ENCODE measurements at places on chromosomes 2 and 18.

- no peak for DNase-seq
Measured at GRCh38 chr2:40321016-40321623, 130.8 kb downstream of the SLC8A1 start.

- DNase-seq: no peak
Measured at GRCh38 chr18:63951302-63951705, 2.2 kb downstream of the HMSD start.

- no peak for DNase-seq
Measured at GRCh38 chr2:229340086-229340760, 69.1 kb upstream of the PID1 start.

DNA sequence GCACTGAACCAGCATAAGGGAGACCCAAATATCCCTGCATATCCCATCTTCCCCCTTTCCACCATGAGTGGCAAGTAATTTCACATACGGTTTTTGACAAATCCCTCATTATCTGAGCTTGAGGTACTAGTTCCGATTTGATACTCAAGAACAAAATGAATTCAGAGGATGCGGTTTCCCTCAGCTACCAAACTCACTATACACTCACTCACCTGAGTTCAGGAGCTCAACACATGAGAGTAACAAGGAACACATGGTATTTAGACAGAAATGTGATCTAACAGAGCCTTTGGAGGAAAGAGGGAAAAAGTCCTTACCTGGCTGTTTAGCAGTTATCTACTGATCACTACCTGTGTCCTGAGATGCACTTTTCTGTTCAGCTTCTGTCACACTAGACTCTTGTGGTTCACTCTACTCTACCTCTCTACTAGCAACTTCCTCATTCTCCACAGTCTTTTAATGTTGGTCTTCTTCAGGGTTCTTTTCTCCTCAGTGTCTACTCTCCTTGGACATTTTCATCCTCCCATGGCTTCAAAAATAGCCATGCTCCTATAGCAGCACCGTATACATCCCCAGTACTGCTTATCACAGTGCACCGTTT lies 25.1 kb downstream of the ASXL2 start:
- DNase-seq: no peak

- no peak for DNase-seq
Measured at GRCh38 chr2:215982465-215982875, 30.9 kb downstream of the MREG start.

GRCh38 chr2:131521961-131522781 lies 5.5 kb upstream of the CCDC74A start:
- DNase-seq: no peak

DNA sequence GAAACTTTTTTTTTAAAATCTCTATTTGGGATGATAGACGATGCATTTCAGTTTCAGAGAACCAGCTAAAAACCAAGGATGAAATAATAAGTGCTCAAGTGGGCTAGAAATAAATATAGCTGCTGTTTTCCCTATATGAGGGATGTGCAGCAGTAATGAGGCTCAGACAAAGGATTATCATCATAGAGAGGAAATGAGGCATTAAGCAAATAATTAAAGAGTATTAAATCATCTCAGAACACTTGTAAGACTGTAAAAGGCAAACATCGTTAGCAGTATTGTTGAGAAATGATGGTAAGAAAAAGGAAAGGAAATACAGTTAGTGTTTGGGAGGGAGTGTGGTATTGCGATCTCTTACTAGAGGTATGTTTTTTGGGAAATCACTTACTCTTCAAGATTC lies 233.5 kb downstream of the TGIF1 start:
- no peak for DNase-seq

DNA sequence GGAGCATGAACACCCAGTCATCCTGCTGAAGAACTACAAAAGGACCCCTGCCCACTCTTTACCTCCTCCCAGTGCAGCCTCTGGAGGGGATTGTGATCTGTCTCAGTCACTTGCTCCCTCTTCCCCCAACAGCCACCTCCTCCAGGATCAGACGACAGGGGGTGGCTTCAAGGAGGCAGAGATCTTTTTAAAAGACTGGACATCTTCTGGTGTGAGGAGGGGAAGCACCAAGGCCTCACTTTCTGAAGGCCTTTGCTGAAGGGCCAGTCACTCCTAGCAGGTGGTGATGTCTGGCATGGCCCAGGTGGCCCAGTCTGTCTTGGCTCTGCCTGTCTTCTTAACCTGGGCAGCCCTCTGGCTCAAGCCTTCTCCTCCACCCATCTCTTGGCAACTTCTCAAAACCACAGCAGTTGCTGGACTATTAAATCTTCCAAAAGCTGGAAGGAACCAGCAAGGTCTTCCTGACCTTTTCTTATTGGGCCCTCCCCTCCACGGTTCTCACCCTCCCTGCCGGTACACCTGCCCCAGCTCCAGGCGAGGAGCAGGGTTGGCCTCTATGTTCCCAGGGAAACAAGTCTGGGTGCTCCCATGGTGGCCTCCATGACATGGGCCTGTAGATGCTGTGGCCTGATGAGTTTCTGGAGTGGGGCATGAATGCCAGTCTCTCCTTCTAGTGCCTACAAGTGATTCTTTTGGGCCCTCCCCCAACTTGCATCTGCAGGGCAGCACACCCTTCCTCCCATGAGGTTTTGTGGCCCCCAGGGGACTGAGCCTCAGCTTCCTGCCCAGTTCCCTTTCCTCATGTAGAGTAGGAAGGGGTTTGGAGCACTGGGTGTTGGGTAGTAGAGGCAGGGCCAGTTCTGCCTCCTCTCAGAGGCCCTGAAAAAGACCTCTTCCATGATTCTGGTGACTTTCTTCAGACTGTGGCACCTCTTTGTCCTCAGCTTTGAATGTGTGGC lies 5.0 kb upstream of the ATP6V1B1 start:
- no peak for DNase-seq

DNA sequence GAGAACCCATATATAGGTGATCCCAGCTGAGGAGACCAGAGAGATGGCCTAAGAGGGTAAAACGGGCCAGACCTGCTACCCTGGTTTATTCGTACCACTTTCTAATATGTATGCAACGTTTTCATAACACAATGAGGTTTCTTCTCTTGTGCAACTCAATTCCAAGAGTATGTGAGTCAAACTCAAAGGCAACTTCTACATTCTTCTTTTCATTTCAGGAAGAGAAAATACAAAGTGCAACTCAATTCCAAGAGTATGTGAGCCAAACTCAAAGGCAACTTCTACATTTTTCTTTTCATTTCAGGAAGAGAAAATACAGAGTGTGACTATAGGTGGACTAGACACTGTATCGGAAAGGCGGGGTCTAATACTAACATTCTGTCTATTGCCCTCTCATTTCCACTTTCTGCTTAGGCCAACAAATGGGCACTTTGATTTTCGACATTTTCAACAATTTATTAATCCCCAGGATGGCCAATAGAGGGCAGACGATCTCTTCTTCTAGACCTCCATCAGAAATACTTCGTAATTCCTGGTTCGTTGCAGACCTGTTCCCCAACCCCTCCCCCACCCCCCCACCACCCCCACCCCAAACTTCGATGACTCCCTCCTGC lies 3.7 kb upstream of the CRIM1 start:
- no peak for DNase-seq

DNA sequence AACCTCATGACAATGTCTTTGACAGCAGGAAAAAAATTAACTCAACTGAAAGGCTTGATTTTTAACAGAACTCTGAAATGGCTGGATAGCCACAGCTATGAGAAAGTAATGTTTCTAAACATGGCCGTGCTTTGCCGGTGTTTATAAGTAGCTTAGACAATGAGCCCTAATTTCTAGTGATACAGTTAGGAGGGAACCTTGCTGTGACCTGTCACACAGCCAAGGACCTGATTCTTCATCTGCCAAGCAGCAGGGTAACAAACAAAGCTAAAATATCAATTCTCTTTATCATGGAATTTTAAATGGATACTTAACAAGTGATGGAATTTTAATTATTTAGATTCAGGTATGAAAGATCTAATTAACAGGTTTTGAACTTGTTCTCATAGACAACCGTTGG lies 24.3 kb upstream of the DYNC2LI1 start:
- no peak for DNase-seq

DNA sequence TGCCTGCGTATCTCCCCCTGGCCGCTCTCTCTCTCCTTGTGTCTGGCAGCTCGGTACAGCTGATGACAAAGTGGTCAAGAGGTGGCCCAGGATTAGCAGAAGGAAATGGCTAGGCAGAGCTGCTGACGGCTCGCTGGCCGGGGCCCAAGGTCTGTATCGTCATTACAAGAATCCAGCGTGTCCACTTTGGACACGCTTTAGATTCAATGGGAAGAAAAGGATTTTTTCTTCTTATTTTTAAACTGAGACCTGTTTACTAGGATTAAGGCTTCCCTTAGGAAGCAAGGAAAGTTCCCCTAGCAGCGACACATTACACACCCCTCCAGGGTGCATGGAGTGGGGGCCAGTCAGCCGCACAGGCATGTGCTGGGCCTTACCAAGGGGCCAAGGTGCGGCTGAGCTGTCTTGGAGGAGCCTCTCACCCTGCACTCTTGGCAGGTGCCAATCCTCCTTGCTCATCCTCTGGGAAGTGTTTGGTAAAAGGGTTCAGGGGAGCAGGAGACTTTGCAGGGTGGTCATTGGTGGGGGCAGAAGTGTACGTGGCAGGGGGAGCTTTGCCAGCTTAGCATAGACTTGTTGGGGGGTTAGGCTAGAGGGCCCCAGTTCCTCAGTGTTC lies 76.8 kb downstream of the POLR1A start:
- DNase-seq: no peak

- no peak for DNase-seq
Measured at GRCh38 chr18:48675912-48676311, 137.1 kb downstream of the CTIF start.

GRCh38 chr2:60337142-60337497 lies 216.3 kb downstream of the BCL11A start:
- no peak for DNase-seq

- no peak for DNase-seq
Measured at GRCh38 chr2:54611830-54612545, 111.5 kb upstream of the EML6 start.

GRCh38 chr2:28117104-28117596 lies 226.6 kb downstream of the BABAM2 start:
- no peak for DNase-seq

DNA sequence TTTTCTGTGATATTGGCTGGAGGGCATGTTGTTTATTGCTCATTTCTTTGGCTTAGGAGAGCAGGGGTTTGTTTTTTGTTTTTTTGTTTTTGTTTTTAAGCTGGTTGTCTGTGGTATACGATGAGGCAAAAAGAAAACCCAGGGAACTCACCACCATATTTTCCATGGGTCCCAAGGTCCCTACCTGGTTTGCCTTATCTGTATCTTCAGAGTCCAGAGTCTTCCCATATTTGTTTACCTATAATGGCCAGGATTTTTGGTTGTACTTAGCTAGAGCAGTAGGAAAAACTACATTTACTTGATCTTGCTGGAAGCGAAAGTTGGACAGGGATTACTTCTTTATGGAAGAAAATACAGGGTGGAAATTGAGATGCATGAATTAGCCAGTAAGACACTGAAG lies 9.5 kb downstream of the LCLAT1 start:
- no peak for DNase-seq

DNA sequence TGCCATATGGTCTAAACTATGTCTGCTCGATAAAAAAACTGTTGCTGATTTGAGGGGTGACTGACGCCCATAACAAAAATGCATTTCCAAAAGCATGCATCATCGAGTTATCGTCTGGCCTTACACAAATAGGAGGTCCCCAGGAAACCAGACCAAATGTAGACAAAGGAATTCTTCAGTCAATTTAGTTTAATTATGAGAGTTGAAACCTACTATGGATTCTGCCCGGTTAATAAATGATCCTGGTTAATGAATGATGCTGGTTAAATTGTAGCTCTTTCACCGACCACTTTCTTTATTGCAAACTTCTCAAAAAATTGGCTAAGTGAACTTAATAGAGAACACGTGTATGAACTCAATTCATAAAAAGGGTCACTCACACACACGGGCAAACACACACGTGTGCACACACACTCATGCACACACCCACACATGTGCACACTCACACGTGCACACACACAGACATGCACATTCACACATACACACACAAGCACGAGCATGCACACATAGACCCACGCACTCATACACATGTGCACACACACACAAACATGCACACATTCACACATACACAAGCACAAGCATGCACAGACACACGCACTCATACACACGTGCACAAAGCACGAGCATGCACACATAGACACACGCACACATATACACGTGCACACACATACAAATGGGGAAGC lies 59.0 kb upstream of the SALL3 start:
- no peak for DNase-seq

- DNase-seq: no peak
Measured at GRCh38 chr2:26363323-26363722, 16.7 kb upstream of the ADGRF3 start.

- DNase-seq: no peak
Measured at GRCh38 chr18:79917853-79918614, 33.4 kb downstream of the SLC66A2 start.

GRCh38 chr2:127733816-127734537 lies 32.7 kb downstream of the SFT2D3 start:
- DNase-seq: no peak

DNA sequence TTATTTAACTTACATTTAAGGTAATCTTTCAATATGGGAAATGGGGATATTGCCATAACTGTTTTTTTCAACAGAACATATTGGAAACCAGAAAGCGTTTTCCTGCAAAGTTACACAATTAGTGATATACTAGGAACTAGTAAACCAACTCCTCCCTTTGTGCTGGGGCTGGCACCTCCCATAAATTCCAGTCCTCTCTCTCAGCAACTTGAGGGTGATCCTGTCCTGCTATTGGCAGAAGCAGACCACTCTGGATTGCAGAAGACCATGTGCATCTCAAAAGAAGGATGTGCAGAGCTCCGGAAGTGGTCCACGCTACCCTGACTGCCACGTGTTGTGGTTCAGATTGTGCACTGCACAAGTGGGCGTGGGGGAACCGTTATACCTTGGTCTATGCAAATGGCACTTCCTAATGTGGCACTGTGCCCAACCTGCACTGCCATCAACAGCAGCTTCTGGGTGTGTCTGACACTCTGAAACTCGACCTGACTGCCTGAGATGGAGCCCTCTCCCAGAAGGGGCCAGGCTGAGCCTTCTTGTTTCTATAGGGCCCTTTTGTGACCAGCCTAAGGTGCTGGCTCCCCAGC lies 219.2 kb downstream of the ZNF516 start:
- DNase-seq: no peak
